Anterior cingulate cortex (tissue), 58 donors: ENCODE measurements at places on chromosomes 11 and 22.

DNA sequence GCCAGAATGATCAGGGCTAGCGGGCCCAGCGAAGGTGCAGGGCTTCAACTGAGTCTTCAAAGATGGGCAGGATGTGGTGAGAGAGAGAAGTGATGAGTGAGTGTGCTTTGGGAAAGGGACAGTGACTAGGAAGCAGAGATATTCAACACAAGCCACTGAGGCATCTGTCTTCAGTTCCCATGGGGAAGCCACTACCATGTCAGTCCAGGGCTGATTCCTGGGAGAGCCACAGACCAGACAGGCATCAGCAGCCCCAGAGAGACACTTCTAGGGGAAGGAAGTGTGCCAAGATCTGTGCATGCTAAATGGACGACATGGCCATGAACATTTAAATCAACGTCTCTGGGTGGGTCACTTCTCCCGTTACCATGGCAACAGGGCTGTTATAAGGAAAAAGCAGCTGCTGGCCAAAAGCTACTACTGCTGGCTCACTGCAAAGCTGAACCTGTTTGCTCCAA, 28.5 kb downstream of the P4HA3 start:
- DNase-seq = no peak

- no peak for DNase-seq
Measured at GRCh38 chr11:119860561-119861094, 131.6 kb upstream of the NECTIN1 start.

DNA sequence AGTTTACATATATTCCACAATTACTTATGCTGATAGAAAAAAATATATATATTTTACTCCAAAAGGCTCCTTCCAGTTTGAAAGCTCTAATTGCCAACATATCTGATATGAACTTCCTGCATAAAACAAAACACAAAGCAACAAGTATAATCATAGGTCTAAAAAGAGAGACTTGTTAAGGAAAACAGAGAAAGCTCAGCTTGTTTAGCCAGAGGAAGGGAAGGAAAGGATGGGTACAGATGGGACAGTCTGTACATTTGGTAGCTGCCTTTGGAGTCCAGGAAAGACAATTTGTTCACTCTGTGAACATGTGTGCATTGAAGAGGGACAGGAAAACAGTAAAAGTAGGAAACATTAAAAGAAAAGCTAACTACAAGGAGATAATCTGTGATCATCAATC, 45.7 kb upstream of the AKIP1 start:
- DNase-seq = no peak

DNA sequence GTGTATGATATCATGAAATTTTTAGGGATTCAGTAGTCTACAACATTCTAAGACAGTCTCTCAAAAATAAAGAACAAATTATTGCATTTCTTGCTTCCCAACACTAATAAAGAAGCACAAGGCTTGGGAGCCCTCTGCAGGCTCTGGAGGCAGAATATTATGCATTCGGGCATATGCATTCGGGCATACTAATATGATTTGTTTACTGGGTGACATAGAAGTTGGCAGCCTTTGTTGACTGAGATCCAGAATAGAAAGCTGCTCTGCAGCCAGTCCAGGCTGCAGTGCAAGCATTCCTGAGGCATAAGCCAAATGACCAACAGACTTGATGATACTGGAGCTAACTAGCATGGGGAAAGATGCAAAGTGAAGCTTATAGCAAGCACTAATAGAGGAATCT, 945.5 kb downstream of the OPCML start:
- no peak for DNase-seq

DNA sequence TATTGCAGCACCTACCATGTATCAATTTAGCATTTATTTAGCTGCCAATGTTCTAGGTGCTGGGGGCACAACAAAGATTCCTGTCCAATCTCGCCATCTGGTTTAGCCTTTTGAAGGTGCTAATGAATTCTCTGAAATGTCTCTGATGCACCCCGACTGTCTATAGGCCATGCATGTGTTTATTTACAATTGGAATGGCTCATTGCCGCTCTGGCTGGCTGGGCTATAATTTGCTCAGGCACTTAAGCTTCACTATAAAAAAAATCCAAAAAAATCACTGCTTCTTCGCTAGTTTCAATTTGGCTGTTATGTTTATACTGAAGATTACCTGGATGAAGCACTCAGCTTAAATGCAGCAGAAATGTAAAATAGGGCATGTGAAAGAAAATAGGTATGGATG, 115.0 kb upstream of the PAX6 start:
- no peak for DNase-seq

DNA sequence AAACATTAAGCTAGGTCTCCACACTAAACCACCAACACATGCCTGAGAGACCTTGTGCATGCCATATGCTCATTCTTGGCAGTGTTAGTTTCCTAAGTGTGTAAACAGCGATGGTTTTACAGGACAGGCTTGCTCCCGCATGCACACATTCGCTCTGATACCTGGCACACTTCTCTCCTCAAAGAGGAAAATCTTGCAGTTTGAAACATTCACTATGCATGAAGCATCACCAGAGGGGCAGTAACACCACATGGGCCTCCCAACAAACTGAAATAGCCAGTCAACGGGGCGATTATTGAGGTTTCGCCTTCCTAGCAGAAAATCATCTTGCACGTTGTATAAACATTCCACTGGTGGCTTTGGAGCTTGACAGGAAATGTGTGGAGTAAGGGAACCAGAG, 52.6 kb downstream of the ABTB2 start:
- no peak for DNase-seq

- no peak for DNase-seq
Measured at GRCh38 chr11:102448869-102449224, 3.7 kb downstream of the TMEM123 start.

GRCh38 chr11:69985641-69986439, 92.3 kb upstream of the ANO1 start:
- DNase-seq = no peak

GRCh38 chr22:22728382-22728781, 84.0 kb downstream of the GGTLC2 start:
- DNase-seq = no peak

GRCh38 chr22:22141771-22142591, 102.6 kb upstream of the VPREB1 start:
- no peak for DNase-seq

DNA sequence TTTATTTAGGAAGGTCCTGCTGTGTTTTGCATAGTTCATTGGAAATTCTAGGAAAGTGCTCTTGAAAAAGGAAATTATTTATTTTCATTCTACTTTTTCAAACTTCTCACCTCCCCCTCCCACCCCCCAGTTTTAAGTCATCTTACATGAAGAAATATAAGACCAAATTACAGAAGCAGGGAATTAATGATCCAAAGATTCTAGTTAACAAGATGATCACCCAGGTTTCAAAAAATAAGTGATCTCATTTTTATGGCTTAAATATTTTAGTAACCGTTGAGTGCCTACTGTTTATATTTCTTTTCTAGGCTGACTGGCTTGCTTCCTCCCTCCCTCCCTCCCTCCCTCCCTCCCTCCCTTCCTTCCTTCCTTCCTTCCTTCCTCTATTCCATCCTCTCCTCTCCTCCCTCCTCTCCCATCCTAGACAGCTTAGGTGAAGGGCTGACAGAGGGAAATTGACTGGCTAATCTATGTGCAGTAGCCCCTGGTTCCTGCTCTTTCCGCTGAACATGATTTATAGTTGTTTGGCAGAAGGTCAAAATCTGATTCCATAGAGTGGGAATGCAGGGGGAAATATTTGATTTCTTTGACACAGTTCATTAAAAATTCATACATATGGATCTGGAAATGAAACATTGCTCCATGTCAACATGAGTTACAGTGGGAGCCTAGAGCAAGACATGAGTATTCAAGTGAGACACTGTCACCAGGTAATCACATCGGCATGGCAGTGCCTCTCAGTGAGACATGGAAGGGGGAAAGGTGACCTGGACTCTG, 123.4 kb downstream of the COMMD9 start:
- DNase-seq = no peak

- no peak for DNase-seq
Measured at GRCh38 chr11:104422324-104422944, 258.5 kb upstream of the PDGFD start.

DNA sequence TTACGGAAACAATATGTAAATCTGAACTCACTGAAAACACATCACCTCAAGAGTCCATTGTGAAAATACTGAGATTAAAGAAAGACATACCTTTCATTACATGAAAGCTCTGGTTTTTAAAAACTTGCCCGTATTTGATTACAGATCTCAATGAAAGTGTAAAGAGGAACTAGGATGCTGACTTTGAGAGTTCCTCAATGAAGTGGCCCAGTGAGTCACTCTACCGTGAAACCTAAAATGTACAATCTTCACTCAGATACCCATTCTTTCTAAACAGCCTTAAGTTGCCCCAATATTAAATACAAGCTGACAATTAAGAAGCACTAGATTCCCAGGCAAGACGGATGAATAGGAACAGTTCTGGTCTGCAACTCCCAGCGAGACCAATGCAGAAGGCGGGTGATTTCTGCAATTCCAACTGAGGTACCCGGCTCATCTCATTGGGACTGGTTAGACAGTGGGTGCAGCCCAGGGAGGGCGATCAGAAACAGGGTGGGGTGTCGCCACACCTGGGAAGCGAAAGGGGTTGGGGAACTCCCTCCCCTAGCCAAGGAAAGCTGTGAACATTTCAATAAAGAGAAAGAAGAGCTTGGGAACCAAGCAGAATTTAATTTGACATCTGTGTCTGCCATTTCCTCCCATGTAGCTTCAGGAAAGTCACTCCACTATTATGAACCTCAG, 33.8 kb upstream of the OR9G4 start:
- no peak for DNase-seq

DNA sequence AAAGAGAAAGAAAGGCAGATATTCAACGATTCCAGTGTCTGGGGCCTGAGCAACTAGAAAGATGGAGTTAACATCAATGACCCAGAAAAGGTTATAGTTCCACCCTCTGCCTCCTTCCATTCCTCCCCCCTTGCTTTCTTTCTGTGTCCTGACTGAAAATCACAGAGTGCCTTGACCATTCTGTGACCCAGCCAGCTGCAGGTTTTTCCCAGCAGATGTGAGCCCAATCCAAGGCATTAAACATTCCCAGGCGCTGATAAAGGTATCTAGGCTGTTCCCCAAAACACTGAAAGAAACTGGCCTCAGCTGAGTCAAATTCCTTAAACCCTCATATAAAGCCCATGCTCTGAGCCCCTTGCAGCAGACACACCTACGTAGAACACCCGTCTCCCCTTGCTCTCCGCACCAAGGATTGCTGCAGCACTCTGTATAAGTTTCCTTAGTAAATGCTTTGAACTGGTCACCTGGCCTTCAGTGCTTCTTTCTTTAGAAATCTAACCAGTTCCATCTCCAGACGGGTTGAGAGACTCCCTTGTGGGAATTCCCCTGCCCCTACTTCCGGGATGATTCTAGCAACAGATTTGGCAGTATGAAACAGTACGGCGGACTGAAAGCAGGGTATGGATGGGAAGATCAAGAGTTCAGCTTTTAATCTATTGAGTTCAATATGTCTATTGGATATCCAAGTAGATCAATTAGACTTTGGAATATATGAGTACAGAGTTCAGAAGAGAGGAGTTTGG, 48.8 kb upstream of the ZC3H12C start:
- no peak for DNase-seq

- DNase-seq = no peak
Measured at GRCh38 chr11:94959179-94959578, 14.2 kb downstream of the CWC15 start.

DNA sequence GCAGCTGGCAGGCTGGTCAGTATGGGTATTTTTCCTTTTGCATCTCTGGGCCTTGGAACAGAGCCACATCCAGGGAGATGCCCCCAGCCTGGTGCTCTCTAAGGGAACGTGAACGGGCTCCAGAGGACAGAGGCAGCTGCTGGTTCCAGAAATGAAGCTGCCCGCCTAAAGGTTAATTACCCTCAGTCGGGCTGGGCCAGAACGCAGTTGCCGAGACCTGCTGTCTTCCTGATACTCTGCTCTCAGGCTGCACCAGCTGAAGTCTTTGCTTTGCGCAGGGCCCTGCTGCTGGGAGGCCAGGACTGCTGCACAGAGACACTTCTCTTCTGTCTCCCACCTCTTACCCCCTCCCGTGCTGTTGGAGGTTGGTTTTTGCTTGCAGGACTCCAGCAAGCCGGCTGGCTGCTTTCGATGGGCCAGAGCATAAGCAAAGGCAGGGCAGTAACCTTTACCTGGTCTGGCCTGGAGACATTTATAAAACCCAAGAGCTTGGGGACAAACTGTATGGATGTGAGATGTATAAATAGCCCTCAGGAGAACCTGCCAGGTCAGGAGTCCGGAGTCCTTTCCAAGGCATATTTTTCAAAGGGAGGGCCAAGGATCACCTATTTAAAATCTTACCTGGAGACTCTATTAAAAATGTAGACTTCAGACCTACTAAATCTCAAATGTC, 197.1 kb downstream of the GRIK4 start:
- no peak for DNase-seq

GRCh38 chr11:65425105-65425970, 2.7 kb downstream of the NEAT1 start:
- DNase-seq = no peak

DNA sequence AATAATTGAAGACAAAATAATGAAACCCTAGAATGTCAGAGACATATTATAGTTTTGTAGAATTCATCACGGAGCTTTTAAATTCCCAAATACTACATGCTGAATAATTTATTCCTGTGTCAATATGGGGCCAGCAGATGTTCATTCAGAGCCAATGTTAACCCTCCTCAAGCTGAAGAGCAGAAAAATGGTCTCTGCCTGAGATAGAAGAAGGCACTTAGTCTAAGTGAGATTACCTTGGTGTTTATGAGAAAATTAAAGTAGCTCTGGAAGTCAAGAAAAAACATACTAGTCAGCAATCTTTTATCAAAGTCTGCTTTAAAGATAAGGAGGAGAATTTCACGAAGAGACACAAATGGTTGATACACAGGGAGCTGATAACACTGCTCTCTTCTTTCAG, 328.2 kb downstream of the TTC28 start:
- DNase-seq = no peak

GRCh38 chr22:31346255-31346732, at the start of gene PATZ1:
Gene PATZ1 (minus strand): TSS chr22:31346346. CDS start chr22:31345602, 744 bp downstream.
- peak; percentile 83 for DNase-seq

DNA sequence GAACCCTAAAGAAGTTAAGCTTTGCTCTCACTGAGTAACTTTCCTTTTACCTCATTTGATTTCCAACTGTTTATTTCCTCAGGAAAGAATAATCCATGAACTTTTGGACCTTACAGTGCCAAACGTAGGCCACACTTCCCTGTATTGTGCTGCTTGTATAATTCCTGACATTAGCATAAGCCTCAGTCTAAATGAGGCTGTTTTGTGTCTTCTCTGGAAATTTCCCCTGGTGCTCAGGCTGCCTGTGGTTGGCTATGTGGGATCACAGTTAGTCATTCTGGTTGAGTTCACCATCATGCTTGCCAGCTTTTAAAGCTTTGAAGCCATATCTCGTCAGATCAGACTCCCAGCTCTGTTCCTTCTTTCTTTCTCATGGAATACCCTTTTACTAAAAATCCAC, 107.0 kb downstream of the FAM76B start:
- no peak for DNase-seq

DNA sequence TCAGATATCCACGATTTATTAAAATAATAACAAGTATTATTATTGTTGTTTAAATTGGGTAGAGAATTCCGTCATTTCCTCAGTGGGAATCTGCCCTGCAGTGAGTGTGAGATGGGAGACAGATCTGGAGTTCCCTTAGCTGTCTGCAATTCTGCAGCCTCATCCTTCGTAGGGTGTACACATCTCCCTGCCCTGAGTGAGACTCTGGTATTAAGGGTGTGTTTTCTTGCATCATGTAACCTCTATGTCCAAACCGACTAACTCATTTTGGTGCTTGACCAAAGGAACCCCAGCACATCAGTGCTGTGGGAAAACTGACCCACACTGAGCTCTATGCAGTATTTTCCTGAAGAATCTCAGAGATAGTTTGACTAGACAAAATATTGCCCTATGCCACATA, 157.6 kb downstream of the LDLRAD3 start:
- DNase-seq = no peak

GRCh38 chr22:22219140-22219996, 25.2 kb upstream of the VPREB1 start:
- no peak for DNase-seq
